ENCODE measurements at places on chromosomes 12 and 14. TPM values are rescaled to one million over a fixed set of nuclear protein-coding genes. Genes with fewer than 3 reads are reported as not detected.

The MIPOL1 gene
- 33.8 TPM for total RNA-seq

The TXNDC16 gene
- total RNA-seq: 77.9 TPM

The RAN gene
- 447 TPM for total RNA-seq

The SLC35E3 gene
- total RNA-seq: 8.2 TPM

The FGF6 gene
- total RNA-seq: not detected

The FOXG1 gene
- 65.2 TPM for total RNA-seq

The ASCL1 gene
- 8.2 TPM for total RNA-seq

The PLEKHG7 gene
- total RNA-seq: not detected

The C12orf54 gene
- total RNA-seq: not detected

The NRIP2 gene
- total RNA-seq: not detected

The GLIPR1L1 gene
- under 0.01 TPM for total RNA-seq

The CRADD gene
- total RNA-seq: 9.8 TPM

The CLEC4C gene
- total RNA-seq: not detected

The HOXC9 gene
- total RNA-seq: not detected

The DDX11 gene
- total RNA-seq: 8.2 TPM

The ZC2HC1C gene
- 2.4 TPM for total RNA-seq

The SERPINA9 gene
- total RNA-seq: not detected

The HSPB8 gene
- 0.41 TPM for total RNA-seq

The GARIN6 gene
- not detected for total RNA-seq

The DNAJC22 gene
- under 0.01 TPM for total RNA-seq

The MYL2 gene
- not detected for total RNA-seq

The LGMN gene
- 28.9 TPM for total RNA-seq

The SLC6A13 gene
- total RNA-seq: 12.2 TPM

The CFAP251 gene
- 6.1 TPM for total RNA-seq

The OR4E2 gene
- total RNA-seq: not detected

The KRT74 gene
- not detected for total RNA-seq

The MYL6 gene
- total RNA-seq: 511 TPM

DNA sequence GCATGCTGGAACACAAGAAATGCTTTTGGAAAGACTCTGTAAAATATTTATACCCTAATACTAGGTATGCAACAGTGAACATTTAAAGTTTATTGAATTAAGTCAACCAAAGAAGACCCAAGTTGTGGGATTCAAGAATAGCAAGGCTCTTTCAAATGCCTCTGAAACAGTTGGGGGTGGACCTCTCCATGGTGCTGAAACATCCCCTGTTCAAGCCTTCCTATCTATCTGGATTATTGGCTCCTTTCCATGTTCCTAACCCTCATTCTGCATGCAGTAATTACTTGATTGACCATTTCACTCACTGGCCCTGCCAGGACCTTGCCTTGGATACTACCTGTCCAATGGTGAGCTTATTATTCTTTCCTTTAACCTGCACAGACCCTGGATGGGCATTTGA lies 349.7 kb downstream of the NRXN3 start:
- no peak for DNase-seq

DNA sequence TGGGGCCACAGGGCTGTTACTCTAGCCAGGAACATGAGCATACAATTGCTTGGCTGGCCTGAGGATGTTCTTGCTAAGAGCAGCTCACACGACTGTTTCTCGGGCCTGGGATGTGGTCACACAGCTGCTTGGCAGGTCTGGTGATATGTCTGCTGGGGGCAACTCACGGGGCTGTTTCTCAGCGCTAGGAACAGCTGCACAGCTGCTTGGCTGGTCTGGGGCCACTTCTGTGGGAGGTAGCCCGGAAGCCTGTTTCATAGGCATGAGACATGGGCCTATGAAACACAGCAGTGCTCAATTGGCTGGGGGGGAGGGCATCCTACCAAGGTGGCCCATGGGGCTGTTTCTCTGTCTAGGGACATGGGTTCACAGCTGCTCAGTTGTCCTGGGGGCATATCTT lies 73.4 kb upstream of the DDHD1 start:
- DNase-seq: no peak

GRCh38 chr14:80959496-80959895 lies 4.1 kb downstream of the TSHR start:
- DNase-seq: no peak

DNA sequence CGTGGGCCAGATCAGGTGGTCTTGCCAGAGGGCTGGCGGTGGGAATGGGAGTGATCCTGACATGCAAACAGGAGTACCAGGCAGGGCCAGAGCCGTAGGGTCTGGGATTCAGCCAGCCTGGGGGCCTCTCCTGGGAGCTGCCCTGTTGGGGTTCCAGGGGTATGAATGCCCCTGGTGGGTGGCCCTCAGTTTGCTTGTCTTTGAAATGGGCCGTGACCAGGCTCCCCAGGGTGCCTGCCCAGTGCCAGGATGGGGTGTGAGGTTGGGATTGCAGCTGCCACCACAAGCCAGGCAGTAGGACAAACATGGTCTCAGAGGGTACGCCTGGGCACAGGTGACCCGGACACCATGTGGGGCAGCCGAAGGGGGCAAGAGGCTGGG lies 168.8 kb downstream of the KIF26A start:
- DNase-seq: no peak

GRCh38 chr14:100786576-100787219 lies 39.2 kb upstream of the MEG3 start:
- DNase-seq: no peak

DNA sequence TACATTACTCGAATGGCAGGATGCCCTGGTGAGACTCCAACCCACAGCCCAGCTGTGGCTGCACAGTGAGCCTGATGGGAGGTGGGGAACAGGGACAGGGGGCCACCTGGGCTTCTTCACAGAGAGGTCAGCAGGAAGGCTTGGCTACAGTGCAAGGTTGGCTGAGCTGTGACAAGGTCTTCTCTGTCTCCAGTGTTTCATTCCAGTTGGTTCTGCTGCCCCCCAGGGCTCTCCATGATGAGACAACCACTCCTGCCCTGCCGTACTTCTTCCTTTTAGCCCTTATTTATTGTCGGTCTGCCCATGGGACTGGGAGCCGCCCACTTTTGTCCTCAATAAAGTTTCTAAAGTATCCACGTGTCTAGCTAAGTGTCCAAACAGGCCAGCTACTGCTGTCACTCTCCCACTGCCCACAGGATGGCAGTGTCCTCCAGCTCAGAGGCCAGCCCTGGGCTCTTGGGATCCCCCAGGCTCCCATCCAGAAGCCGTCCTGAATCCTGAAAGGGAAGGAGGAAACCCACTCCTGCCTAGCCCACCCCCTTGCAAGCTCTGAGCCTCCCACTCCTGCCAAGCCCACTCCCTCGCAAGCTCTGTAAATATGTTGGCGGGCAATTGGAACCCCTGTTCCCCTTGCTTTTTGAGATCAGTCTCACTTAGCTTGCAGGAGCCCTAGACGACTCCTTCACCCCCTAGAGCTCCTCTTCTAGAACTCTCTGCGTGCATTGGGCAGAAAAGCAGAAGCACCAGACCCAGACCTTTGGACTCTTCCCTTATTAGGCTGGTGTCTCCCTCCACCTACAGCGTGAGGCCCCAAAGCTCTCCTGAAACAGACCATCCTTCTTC lies 5.4 kb downstream of the C1QL4 start:
- peak; percentile 80 for DNase-seq

- DNase-seq: no peak
Observed at GRCh38 chr12:111462210-111462769, 56.6 kb downstream of the SH2B3 start.

DNA sequence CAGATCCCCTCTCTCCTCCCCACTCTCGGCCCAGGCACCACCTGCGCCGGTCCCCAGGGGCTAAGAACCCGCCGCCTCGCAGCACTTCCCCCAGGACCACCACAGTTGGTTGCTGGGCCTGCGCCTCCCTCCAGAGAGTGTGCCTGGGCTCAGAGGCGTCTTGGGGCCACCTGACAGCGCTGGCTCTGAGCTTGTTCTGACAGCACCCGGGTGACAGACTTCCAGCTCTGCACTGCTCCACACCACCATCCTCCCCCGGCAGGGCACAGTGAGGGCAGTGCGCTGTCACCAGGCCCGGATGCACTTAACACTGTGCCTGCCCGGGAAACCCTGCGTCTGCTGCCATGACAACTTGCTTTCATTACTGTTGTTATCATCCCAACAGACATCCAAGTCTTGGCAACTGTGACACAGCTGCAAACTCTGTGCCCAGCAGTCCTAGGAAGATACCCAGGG lies 6.6 kb downstream of the BRF1 start:
- DNase-seq: no peak

GRCh38 chr12:115584156-115584555 lies 693.3 kb downstream of the MED13L start:
- DNase-seq: no peak

GRCh38 chr12:27922531-27923139 lies 49.9 kb downstream of the PTHLH start:
- no peak for DNase-seq

- no peak for DNase-seq
Observed at GRCh38 chr14:30496852-30497251, 62.1 kb upstream of the G2E3 start.

GRCh38 chr14:74490486-74490885 lies 2.6 kb downstream of the NPC2 start:
- DNase-seq: no peak

DNA sequence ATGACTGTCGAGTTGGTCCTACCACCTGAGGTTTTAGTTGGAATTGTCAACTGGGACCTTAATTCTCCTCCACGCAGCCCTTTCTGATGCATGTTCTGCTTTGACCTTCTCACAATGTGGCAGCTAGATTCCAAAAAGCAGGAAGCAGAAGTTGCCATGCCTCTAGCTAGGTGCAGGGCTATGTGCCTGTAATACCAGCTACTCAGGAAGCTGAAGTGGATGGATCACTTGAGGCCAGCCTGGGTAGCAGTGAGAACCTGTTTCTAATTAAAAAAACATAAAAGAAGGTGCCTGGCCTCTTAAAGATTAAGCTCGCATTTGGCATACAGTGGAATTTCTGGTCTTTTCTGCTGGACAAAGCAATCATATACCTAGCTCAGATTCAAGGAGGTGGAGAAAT lies 77.1 kb downstream of the FGD4 start:
- DNase-seq: no peak

DNA sequence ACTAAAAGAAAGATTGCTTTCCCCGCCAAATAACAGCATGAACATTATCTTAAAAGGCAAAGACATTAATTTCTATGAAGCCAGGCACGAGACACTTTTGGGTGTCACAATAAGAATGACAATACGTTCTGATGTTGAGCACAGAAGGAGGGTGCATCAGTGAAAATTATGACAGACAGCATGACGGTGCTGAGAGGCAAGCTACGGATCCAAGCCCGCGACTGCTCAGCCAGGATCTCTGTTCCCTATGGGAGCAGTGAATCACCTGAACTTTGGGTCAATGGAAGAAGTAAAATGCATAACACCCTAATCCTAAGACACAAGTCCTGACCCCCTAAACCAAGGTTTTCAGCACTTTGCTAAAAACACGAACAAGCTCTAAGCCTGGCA lies 51.7 kb downstream of the SLC25A47 start:
- no peak for DNase-seq

- no peak for DNase-seq
Observed at GRCh38 chr12:112967306-112967705, 11.0 kb upstream of the OAS2 start.

- DNase-seq: no peak
Observed at GRCh38 chr14:85580536-85581140, 50.7 kb downstream of the FLRT2 start.

GRCh38 chr14:100571837-100572236 lies 15.4 kb downstream of the BEGAIN start:
- no peak for DNase-seq

DNA sequence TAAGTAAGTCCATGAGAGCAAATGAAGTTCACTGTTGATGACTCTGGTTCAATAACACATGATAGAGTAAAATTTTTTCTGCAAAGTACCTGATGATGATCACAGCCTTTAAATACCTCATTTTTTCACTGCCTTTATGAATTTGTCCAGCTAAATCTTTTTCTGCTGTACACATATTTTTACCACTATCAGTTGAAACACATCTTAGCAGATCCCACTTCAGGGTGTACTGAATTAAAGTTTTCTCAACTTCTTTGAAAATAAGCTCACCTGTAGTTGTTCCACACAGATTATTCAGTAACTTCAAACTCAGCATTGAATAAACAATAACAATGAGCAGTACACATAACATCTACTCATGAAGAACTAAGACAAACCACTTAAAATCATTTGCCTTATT lies 385.9 kb downstream of the NELL2 start:
- DNase-seq: no peak

DNA sequence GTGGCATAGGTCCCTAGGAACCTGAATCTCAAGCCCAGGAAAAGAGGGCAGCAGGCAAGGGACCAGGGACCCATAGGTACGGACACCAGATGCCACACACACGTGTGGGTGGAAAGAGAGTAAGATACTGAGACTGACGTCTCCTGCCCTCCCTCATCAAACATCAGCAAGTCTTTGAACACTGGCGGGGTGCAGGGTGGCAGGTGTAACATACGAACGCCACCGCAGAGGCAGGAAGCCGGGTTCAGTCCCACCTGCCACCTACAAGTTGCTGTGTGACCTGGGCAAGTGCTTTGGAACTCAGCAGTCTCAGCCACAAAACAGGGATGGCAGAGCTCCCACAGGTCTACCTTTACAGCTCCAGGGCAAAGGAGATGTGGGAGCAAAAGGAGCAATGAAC lies 11.1 kb downstream of the ACTN1 start:
- no peak for DNase-seq

DNA sequence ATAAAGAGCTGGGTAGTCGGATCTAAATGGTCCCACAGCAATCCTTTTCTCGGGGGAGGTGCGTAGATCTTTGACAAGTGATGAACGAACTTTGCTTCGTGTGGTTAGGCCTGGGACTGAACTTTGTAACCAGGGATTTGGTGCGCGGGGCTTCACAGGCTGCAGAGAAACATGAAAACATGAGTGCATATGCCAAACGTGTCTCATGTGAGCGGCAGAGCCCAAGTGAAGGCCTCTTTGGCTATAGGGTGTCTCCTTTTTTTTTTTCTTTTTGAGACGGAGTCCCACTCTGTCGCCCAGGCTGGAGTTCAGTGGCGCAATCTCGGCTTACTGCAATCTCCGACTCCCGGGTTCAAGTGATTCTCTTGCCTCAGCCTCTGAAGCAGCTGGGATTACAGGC lies 12.0 kb upstream of the RIOX1 start:
- DNase-seq: no peak

GRCh38 chr14:91636604-91637003 lies 95.3 kb downstream of the CATSPERB start:
- DNase-seq: no peak

- DNase-seq: no peak
Observed at GRCh38 chr14:103692871-103693270, 22.4 kb downstream of the XRCC3 start.

DNA sequence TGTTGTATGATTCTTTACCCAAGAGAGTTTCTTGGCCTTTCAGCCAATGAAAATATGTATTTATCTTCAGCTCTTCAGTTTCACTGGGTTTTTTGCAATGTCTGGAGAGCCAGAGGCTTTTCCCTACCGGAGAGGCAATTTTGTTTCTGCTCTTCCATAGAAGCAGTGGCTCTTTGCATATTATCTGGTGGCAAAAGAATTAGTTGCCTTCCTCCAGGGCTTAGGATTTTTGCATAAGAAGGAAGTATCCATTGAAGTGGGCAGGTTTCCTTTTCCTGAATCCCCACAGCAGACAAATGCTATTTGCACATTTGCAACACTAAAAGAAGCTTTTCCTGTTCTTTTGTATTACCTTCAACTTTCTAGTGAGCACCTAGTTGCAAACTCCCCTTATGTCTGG lies 75.2 kb downstream of the NTS start:
- DNase-seq: no peak
